ENCODE measurements at places on chromosomes 7 and 10.
A peak's percentile ranks its signal among the peaks of the same experiment; 100 is the strongest.

- DNase-seq = no peak
These were observed 13.1 kb upstream of the SLC26A3 start for GRCh38 chr7:107816011-107816566.

DNA sequence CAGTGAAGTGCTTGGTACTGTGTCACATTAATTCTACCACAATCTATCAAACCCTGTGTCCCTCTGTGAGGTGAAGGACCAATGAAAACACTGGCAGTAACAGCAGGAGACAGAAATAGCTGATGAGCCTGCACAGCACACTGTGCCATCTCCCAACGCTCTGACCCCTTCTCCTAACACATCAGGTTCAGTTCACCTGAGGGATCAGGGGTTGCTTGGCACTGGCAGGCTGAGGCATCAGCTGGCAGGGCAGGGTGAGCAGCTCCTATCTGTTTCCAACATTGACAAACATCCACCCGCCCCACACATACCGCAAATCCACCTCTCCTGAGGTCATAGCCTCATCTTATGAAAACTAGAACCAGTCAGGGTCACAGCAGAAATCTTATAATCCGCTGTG lies 120.9 kb downstream of the ICA1 start:
- no peak for DNase-seq

GRCh38 chr7:142814451-142814850 lies 40.4 kb upstream of the EPHB6 start:
- DNase-seq = no peak

DNA sequence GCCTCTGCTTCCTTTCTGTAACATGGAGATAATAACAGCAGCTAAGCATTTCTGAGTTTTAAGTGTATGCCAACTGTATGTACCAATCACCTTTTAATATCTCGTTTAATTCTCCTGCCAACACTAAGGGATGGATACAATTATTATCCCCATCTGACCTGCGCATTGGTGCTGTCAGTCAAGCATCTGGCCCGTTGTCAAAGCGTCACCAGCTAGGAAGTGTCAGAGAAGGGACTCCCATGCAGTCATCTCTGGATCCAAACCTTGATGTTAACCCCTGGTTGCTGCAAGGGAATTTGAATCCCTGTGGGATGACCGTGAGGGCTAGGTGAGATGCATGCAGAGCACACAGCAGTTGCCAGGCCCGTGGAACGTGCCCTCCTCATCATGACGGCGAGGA lies 506.8 kb downstream of the SDK1 start:
- DNase-seq = no peak

DNA sequence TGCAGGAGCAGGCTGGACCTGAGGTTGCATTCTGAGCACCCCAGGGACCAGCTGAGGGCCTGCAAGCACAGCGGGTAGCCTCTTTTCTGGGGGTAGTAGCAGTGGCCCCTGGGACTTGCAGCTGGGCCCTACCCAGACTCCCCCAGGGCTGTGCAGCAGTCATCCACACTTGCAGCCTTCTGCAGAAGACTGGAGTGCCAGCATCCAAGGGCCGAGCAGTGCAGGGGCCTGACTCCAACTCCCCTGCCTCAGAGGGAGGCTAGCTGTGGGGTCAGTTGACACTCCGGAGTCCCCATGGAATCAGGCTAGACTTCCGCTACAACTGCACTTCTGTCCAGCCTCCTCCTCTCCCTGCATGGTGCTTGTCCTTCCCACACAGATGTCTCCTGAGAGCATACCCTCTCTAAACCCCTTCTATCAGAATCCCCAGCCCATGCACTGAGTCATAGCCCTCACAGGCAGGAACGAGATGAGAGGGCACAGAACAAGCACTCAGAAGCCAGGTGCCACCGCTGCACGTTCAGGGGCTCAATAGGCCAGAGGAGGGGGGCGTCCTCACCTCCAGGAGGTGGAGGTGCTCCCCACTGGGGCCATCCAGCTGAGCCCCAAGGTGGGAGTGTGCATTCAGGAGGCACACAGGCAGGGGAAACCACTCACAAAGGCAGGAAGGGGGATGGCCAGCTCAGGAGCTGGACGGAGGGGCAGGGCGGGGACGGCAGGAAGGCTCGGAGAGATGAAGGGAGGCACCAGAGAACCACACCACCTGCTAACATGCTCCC lies 7.5 kb downstream of the RASGEF1A start:
- no peak for DNase-seq

DNA sequence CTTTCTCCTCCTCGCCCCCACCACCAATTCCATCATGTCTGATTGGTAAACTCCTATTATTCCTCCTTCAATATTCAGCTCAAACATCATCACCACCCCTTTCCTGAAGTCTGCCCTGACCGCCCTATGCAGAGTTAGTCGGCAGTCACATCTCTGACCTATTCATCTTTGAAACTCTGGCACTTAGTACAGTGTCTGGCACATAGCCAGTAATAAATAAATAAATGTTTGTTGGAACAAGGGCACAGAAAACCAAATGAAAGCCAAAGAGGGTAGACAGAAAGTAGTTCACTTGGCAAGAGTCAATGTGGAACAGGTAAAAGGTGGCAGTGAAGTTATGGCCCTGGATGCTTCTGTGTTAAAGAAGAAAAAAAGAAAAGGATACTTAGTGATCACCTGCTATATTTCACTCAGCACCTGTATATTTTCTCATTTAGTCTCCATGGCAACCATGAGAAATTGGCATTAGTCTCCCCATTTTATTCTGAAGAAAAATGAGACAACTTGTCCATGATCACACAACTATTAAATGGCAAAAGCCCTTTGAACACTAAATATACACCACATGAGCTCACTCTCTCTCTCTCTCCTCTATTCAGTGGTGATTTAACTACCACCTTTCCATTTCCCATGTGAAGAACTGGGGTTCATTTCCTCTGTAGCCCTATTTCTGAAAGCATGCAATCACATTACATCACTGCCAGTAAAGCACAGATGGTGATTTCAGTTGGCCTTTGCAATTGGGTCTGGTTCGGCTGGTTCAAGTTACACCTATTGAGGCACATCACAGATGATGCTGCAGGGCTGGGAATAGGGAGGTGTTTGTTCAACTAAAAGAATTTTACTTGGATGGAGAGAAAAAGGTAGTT lies 25.3 kb downstream of the CHCHD3 start:
- DNase-seq = no peak

DNA sequence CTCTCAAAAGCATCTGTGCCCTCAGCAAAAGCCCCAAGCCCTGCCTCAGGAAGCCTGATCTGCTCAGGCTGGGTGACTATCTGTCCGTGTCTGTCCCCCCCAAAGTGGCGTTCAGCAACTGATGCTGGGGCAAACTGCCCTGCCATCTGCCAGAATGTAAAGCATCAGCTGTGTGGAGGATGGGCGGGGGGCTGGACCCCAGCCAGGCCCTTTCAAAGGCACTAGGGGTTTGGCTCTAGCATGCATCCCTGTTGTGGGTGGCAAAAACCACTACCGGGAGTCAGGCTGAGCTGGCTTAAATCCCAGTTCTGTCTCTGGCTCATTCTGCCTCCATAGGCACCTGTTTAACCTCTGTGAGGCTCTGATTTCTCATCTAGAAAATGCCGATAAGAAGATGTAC lies 35.5 kb downstream of the GPRIN2 start:
- DNase-seq = no peak

GRCh38 chr7:28649811-28650210 lies 237.5 kb downstream of the CREB5 start:
- DNase-seq = no peak

DNA sequence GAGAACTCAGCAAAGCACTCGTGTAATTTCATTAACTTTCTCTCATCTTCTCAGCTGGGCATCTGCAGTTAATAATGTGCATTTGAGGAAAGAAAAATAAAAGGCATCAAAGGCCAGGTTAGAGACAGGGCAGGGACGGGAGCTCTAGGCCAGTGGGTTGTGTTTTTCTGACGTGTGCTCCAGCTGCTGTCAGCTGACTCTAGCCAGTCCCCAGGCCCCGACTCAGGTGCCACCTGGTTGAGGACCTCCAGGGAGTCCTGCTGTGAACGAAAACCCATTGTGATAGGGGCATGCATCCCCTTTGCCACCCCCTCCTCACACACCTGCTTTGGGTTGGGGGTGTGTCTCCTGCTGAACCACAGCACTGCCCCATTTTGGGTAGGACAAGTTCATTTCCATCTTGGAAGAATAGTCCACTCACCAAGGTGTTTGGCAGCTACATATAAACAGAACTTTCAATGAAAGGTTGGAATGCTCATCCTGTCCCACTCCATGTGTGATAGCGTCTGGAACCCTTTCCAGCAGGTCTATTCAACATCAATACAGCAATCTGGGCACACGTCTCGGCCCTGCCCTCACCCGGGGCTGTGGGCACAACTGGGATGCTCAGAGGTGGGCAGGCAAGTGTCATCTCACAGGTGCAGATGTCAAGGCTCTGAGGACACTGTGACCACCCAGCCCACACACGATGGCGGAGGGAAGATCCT lies 146.1 kb upstream of the FAM20C start:
- no peak for DNase-seq

- DNase-seq = no peak
These were observed 46.7 kb downstream of the PLPP4 start for GRCh38 chr10:120503689-120504088.

DNA sequence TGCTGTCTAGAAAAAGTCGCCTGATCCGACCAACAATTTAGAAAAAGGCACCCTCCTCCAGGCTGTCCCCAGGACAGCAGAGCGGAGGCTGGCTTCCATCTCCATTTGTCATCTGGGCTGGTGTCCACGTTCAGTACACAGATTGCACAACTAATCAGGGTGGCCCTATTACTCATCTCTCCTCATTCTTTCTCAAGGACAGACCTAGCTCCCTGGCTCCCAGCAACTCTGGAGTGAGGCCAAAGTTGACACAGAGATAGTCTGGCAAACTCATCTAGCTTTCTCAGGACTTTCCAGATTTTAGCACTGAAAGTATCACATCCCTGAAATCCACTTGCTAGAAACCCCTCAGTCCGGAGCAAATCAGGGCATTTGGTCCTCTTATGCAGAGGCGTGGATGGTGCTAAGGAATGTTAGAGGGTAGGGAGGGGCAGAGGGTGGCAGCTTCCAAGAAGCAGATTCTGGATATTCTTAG lies 75.1 kb downstream of the DNAH11 start:
- DNase-seq = peak; percentile 14

DNA sequence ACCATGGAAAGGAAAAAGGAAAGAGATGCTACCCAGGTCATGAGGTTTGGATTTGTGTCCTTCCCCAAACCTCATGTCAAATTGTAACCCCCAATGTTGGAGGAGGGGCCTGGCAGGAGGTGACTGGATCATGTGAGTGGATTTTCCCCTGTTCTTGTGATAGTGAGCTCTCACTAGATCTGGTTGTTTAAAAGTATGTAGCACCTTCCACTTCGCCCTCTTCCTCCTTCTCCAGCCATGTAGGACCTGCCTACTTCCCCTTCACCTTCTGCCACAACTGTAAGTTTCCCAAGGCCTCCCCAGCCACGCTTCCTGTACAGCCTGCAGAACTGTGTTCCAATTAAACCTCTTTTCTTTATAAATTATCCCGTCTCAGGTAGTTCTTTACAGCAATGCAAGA lies 113.9 kb downstream of the FAM107B start:
- no peak for DNase-seq

- DNase-seq = no peak
These were observed 103.0 kb upstream of the LSM8 start for GRCh38 chr7:118080947-118081346.

- DNase-seq = no peak
These were observed 64.2 kb upstream of the DDC start for GRCh38 chr7:50629238-50629901.

GRCh38 chr10:29411666-29412315 lies 122.9 kb downstream of the LYZL1 start:
- no peak for DNase-seq

- DNase-seq = no peak
These were observed 83.5 kb downstream of the SGMS1 start for GRCh38 chr10:50540069-50540825.

DNA sequence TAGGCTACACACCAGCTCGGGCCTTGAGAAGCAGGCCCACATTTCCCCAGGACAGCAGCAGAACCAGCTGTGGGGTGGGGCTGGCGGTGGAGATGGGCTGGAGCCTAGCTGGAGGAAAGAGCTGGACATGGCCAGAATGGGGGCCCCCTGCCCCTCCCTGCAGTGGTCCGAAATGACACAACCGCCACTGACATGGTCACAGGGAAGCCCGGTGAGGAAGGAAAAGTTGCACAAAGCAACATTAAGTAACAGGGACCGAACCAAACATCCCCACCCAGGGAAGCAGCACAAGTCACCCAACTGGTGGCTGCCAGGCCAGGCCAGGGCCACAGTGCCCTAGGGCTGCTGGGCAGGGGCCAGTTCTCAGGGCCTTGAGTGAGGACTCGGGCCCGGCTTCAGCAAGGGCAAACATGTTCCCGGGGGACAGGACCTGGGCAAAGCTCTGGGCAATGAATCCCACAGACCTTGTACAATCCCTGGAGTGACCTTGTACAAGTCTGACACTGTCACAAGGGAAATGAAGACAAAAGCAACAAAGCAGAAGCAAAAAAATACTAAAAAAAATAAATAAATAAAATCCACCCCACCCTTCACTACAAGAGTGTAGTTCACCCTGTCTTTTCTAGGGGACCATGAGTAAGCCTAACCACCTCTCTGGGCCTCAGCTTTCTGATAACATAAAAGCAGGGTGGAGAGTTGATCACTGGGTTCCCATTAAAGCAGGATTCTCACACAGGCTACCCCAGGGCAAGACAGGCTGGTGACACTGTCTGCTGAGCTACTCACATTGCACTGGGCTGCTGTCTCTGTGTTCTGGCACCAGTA lies 33.0 kb downstream of the PSAP start:
- no peak for DNase-seq

DNA sequence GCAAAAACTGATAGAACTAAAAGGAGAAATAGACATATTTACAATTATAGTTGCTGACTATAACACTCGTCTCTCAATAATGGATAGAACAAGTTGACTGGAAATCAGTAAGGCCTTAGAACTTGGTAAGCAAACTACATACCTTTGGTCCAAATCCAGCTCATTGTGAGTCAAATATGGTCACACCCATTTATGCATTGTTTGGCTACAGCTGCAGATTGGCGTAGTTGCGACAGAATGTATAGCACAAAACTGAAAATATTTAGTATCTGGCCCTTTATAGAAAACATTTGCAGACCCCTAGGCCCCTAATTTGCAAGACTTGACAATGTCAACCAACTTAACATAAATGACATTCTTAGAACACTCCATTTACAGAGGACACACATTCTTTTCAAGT lies 103.6 kb upstream of the EGR2 start:
- DNase-seq = no peak
